Stimulated activated CD4-positive, alpha-beta T cell treated with anti-CD3 and anti-CD28 coated beads, TNF-alpha, amount 100 ng/mL, for 4 hours (primary cell): ENCODE measurements at places on chromosomes 5 and 9.

GRCh38 chr5:177399997-177400868 is at the start of gene PFN3:
PFN3 (minus strand) TSS chr5:177400661; CDS start chr5:177400576, 85 bp downstream.
- no peak for DNase-seq

DNA sequence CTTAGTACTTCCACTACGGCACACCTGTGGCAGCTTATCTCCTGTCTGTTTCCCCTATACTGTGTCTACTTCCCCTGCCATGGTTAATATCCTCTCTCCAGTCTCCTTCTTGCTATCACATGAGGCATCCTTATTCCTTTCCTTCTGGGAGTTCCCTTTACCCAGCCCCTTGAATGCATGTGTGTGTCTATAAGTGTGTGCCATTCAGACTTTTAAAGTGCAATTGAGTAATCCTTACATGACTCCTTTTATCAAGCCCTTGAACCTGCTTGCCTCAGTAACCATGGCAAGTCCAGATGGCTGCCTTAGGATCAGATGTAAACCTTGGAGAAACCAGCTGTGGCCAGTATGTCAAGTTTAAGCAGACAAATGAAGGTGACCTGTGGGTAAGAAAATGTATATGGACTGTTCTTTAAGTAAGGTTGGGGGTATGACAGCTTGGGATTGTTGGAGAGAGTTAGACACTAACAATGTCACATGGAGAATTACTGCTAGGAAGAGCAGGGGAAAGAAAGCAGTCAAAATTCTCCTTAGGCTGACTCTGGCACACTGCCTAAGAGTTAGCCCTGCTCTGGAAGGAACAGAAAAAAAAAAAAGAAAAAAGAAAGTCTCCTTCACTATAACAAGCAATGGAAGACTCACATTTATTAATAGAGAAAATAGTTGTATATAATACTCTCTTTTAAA is 142.1 kb downstream of the HINT1 start:
- no peak for DNase-seq

DNA sequence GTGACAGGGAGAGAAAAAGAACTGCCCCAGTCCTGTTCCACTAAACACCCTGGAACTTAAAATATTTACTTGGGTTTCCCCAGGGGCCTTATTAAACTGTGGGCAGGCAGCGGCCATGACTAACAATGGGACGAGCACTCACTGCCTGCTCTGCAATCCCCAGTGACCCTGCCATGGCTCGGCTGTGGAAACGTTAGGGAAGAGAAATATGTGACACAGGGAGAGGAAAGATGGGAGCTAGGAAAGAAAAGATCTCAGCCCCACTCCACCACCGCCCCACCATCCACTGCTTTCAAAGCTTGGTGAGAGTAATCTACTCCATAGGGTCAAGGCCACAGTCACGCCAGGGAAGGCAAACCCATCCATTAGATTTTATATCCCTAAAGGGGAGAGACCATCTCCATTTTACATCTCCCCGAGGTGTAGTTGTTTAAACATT is 117.6 kb downstream of the EFNA5 start:
- DNase-seq, result no peak

DNA sequence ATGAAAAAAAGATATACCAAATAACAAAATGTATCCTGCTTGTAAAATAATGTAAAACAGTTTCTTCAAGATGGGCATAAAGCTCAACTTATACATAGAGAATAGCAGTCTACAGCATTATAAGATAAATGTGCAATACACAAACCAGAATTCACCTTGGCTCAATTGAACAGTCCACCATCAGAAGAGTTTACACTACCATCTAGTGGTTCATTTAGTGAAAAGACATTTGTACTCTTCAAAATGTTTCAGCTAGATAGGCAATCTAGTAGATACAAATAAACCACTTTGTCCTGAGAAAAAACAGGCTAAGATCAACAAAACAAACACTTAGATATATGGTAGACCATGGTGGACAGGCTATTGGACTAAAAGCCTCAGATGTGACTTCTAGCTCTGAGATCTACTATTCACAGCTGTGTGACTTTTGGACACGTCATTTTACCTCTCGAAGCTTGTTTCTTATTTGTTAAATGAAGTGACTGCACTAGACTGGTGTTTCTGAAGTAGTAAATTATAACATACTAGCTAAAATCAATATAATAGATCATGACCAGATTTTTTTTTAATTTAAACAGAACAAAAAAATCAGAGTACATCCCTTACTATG is 22.1 kb upstream of the TPD52L3 start:
- DNase-seq, result no peak

GRCh38 chr9:34992376-34992951 is 2.9 kb downstream of the DNAJB5 start:
- DNase-seq, result peak; percentile 63

GRCh38 chr9:31535651-31536050 is 848.8 kb upstream of the ACO1 start:
- DNase-seq, result no peak

DNA sequence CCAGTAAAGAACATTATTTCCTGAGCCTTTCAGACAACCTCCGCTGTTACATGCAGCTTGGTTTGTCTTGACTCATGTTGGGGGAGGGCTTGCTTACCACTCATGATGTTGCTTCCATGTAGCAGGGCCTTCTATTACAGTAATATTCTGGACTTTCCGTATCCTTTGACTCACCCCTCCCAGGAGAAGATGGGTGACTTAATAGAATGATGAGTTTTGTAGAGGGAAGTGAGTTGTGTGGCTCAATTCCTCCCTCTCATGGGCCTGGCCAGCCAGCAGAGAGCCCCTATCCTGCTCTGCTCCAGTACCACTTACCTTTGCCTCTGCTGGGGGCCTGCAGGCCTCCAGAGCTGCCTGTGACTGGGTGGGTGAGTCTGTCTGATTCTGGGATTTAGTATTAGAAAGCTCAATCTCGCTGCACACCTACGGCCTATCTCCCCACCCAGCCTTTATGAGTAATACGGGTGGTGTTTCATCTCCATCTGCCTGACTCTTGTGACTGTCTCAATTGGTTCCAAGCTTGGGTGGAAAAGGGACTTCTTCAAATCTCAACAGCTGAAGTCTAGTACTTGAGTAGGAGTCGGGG is 52.6 kb upstream of the KLF9 start:
- DNase-seq, result peak; percentile 1

GRCh38 chr9:81687521-81688261 is 1.7 kb downstream of the TLE1 start:
- no peak for DNase-seq

- DNase-seq, result no peak
Observed at GRCh38 chr5:52804387-52804791, 16.7 kb downstream of the ITGA1 start.

- DNase-seq, result peak; percentile 69
Observed at GRCh38 chr9:131739959-131740648, at the start of gene RAPGEF1. RAPGEF1 (minus strand) TSS chr9:131740076; CDS start chr9:131739830, 246 bp downstream.

DNA sequence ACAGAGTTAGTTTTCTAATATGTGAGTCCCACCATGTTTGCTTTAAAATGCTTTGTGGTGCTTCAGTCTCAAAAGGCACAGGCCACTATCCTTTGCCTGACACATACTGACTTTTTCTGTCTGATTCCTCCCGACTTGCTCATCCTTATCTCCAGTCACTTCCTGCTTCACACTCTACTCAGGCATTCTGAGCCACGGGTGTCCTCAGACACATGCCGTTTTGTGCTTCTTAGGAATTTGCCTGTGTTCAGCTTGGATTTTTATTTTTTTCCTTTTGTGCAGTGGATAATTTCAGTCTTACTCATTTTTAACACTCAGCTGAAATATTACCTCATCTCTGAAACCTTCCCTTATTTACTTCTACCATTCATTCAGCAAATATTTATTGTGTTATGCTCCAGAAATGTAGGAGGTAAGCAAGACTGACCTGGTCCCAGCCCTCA is 54.1 kb downstream of the MAN2A1 start:
- DNase-seq, result no peak

DNA sequence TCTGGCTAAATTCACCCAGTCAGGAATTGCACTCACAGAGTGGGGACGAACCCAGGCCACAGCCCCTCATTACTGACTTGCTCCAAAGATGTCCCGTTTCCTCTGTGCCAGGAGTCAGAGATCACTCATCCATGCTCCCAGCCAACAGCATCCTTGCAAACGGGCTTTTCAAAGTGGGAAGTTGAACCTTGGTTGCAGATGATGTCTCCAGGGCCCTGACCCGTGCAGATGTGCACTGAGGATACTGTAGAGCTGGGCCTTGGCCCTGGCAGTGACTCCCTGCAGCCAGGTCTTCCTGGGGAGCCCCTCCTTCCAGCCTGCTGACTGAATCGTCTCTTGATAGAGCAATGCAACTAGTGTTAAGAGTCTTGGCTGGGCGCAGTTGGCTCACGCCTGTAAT is 22.3 kb downstream of the TCF7 start:
- DNase-seq, result no peak

- DNase-seq, result no peak
Observed at GRCh38 chr9:133477992-133478850, 678 bp downstream of the SLC2A6 start.

DNA sequence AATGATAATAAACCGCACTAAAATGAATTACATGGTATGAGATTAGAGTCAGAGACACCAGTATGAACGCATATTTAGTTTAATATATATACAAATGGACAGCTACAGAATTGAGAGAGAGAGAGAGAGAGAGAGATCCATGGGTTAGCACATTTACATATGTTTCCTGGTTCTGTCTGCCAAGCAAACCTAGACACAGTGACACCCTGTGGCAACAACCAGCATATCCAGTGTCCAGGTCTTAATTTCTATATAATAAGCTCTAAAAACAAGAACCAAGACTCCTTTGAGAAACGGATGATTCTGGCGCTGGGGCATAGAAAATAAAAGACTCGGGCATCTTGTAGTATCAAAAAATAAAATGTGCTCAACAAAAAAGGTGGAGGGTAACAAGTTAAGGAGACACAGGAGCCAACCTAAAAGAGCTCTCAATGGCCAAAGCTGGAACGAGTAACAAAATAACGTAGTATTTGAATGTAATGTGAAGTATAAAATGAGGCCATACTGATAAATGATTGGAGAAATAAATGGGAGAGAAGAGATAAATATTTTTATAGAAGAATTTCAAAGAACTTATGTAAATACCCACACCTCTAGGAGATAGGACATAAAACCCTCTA is 84.5 kb downstream of the RFX3 start:
- peak; percentile 15 for DNase-seq

- no peak for DNase-seq
Observed at GRCh38 chr9:69811351-69811868, 9.2 kb upstream of the CFAP95 start.

DNA sequence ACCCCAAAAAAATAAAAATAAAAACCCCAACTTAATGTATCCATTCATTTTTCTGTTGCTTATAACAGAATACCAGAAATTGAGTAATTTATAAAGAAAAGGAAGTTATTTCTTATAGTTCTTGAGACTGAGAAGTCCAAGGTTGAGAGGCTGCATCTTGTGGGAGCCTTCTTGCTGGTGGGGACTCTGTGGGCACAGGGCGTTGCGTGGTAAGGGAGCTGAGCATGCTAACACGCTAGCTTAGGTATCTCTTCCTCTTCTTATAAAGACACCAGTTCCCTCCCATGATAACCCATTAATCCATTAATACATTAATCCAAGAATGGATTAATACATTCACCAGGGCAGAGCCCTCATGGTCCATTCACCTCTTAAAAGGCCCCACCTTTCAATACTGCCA is 150.9 kb downstream of the ZSWIM6 start:
- DNase-seq, result no peak

DNA sequence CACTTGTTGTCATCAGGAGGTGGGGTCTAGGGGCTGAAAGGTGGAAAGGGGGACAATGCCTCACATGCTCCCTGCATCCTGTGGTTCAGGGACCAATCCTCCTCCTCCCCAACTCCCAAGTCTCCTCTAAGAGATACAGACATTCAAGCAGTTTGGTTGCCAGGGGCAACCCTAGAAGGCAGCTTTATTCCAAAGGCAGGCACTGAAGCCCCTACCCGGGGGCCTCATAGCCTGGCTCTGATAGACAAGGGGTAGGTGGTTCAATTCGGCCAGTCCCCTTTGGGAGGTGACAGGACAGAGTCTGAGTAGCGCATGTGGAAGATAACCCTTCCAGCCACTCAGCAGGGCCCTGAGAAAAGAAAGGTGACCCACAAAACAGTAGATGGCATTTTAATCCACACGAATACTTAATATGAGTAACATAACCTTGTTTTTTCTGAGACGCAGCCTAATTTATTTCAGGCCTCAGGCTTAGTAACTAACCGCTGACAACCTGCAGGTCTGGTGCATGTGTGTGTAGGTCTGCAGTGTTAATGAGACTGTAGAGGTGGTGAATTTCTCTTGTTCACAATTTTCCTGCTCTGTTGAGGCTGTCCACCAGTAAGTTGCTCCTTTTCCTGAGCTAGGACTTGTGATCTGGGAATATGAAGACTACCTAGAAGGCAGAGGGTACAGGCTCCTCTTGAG is 31.3 kb upstream of the HSPA9 start:
- DNase-seq, result no peak

DNA sequence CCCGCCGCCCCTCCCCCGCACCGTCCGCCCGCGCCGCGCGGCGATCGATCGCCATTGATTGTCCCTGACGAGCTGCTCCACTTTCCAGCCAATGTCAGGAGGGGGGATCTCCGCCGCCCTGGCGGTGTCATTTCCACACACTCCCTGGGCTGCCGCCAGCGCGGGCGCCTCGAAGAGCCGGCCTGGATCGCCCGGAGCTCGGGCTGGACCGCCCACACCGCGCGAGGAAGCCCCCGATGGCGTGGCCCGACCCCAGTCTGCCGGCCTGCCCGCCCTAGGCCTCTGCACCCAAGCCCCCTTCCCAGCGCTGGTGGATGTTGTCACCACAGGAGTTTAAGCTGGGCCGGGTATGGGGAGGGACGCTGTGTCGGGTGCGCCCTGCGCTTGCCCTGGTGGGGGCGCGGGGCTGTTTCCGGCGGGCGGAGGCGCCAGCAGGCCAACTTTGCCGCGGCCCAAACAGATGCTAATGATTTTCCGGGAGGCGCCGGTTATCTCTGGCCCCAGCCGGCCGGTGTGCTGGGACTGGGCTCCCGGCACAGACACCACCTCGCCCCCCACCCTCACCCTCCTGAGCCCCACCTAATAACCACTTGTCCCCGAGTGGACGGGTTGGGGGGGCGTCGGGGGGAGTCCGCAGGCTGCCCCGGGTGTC is 10.6 kb upstream of the CXXC5 start:
- DNase-seq, result no peak

DNA sequence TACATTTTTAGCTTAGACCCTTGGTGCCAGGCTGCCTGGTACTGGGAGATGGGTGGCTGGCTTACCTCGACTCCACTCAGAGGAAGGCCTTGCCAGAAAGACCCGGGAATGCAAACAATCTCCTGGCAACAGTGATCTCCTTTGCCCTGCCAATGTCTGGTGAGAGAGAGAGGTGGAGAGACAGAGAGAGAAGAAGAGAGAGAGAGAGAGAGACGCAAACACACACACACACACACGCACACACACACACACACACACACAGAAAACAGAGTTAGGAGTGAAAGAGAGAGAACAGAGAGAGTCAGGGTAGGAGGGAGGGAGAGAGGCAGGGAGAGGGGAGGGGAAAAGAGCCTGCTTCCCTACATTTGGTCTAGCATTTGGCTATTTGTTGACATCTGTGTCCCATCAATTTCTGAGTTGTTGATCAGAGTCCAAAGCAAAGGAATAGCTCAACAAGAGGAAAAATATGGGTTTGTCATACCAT is 181.6 kb upstream of the MAP1B start:
- no peak for DNase-seq

GRCh38 chr9:96884443-96884842 is 30.1 kb upstream of the ZNF782 start:
- no peak for DNase-seq

- no peak for DNase-seq
Observed at GRCh38 chr5:157059891-157060290, 975 bp upstream of the HAVCR1 start.

- DNase-seq, result no peak
Observed at GRCh38 chr5:109996246-109996645, 306.5 kb downstream of the MAN2A1 start.

- no peak for DNase-seq
Observed at GRCh38 chr9:91519520-91520277, 96.1 kb upstream of the NFIL3 start.
